ENCODE measurements at places on chromosomes 3 and 15.

GRCh38 chr15:48914717-48915116 lies 36.8 kb downstream of the EID1 start:
- DNase-seq: no peak

DNA sequence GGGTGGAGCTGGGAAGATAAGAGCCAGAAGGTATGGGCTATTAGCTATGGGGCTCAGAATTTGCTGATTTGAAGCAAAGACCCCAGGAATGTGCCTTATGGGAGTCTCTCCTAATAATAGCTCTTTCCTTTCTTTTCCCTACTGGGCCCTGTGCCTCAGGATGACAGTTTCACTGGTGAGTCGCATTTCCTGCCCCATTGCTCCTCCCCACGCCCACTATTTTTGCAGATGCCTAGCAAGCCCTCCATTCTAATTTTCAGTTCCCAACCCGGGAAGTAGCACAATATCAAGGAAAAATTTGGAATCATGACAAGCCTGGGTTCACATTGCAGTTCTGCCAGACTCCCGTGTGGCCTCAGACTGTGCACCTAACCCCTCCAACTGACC lies 583 bp downstream of the IL17RE start:
- no peak for DNase-seq

DNA sequence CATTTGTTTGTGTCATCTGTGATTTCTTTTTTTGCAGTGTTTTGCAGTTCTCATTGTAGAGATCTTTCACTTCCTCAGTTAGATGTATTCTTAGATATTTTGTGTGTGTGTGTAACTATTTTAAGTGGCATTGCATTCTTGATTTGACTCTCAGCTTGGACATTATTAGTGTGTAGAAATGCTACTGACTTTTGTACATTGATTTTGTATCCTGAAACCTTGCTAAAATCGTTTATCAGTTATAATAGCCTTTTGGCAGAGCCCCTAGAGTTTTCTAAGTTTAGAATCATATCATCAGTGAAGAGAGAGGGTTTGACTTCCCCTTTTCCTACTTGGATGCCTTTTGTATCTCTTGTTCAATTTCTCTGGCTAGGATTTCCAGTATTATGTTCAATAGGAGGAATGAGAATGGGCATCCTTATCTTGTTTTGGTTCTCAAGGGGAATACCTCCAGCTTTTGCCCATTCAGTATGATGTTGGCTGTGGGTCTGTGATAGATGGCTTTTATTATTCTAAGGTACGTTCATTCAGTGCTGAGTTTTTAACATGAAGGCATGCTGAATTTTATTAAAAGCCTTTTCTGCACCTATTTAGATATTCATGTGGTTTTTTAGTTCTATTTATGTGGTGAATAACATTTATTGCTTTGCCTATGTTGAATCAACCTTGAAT lies 211.7 kb downstream of the MBNL1 start:
- no peak for DNase-seq

DNA sequence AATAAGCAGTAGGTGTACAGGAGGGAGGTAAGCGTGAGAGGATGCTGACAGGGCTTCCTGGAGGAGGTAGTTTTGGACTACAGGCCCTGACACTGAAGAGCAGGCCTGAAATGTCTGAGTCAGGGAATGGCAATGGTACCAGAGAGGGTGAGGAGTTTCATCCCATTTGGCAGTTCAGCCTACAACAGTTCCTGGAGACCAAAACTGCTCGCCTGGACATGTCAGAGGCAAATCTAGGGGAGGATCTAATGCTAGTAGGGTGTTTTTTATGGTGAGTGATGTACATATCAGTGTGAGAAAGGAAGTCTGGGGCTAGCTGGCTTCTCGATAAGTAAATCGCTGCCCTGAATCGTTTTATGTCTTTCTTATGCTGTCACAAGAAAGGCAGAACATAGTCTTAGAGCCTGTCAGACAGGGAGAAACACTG lies 13.8 kb upstream of the TNFSF10 start:
- no peak for DNase-seq

DNA sequence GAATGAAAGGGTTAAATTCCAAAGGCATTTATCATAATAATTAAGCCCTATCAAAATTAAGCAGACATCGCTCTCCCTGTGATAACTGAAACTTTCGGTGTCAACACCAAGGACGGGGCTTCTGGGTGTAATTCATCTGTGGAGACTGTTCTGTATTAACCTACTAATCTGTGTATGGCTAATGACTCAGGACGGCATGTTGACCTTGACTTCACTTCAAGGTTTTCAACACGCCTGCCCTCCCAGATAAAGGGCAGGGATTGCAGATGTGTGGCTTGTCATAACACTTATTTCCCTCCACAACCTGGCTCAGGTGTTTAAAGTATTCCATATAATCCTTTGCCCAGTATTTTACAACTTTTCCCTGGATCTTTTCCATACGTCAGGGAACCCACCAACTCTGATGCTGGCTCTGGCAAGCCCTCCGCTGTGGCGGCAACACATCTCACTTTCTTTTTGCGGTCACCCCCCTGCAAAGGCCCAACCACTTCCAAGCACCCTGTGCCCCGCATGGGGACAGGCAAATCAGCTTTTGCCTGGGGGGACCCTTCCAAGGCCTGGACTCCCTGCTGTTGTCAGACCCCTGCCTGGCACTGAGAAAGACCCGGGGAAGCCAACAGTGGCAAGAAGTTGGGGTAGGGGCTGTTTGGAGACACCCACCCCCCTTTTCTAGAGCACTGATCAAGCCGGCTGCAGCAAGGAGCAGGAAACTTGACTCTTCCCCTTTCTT lies 93.2 kb upstream of the MEF2A start:
- DNase-seq: no peak

DNA sequence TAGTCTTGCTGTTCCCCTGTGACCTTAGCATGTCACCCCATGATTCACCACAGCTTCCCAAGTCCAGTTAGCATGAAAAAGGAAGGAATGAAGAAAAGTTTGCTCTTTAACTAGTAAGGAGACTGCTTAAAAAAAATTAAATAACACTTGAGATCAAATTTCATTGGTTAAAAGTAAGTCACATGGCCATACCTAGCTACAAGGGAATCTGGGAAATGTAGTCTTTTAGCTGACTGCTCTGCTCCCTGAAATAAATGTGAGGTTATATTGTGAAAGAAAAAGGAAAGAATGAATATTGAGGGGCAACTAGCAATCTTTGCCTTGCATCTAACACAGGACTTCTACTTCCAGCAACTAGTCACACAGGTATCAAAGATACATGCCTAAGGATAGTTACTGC lies 84.7 kb upstream of the LRRN1 start:
- no peak for DNase-seq

DNA sequence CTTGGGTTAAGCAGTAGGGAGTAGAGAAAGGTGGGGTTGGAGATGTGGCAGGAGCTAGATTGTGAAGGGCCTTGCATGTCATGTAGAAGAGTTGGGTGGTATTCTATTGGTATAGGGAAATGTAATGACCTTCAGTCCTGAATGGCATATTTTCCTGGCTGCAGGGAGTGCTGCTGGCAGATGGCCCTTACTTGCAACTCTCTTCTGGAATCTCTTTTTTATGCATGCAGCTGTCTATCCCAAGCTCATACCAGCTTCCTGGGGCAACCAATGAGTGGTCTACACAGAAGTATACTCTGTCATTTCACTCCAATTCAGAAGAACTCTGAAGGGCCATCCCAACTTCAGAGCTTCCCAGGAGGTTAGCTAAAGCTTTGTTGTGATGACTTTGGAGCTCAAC lies 144.7 kb upstream of the ANKRD28 start:
- DNase-seq: no peak

DNA sequence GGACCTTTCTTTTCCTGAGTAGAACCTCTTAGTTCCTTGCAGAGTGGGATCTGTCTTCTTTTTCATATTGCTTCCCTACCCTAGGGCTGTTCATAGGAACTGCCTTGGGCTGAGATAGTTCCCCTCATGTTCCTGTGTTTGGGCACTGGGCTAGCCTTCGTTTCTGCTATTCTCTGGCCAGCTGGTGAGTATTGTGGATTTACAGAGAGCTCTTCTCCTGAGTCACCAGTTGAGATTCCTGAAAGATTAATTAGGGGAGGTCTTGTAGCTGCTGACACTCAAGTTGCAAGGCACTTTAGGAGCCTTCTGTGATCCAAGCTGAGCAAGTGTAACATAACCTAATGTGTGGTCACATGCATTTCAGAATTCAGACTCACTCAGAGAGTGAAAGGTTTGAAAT lies 30.7 kb downstream of the CHD2 start:
- DNase-seq: no peak

- peak; percentile 78 for DNase-seq
Measured at GRCh38 chr3:72041511-72041910, 256.6 kb upstream of the PROK2 start.

DNA sequence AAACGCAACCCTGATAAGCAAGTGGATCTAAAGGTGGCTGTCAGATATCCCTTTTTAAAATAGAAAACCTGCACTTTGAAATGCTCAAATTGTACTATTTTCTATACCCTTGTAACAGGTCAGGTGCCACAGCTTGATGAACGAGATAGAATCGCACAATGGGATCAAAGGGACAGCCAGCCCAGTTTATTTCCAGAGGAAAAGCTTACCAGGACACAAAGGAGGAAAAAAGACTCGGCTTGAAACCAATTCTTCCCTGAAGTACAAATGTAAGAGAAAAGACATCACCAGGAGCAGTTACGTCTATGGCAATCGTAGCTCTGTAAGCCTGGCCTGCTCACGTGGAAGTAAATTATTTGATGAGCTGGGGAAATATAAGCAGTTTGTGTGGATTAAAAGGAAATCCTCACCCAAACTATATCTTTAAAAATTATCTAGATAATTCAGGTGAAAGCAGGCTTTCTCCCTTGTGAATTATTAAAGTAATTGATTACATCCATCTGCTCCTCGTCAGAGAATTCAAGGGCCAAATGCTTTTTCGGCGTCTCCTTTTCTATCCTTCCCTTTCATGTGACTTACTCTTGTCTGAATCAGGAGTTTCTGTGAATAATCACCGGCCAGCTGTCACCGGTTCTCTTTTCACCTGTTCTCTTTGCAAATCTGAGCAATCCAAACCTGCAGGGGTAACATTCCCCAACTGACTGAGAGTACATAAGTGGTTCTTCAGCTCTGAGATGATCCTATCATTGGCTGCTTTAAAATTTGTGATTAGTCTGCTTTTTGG lies 339.2 kb upstream of the ONECUT1 start:
- no peak for DNase-seq

- DNase-seq: no peak
Measured at GRCh38 chr3:72129501-72130094, 344.6 kb upstream of the PROK2 start.

- no peak for DNase-seq
Measured at GRCh38 chr3:44365952-44366351, 27.4 kb downstream of the TCAIM start.

GRCh38 chr15:68045289-68046265 lies 8.5 kb upstream of the PIAS1 start:
- no peak for DNase-seq

DNA sequence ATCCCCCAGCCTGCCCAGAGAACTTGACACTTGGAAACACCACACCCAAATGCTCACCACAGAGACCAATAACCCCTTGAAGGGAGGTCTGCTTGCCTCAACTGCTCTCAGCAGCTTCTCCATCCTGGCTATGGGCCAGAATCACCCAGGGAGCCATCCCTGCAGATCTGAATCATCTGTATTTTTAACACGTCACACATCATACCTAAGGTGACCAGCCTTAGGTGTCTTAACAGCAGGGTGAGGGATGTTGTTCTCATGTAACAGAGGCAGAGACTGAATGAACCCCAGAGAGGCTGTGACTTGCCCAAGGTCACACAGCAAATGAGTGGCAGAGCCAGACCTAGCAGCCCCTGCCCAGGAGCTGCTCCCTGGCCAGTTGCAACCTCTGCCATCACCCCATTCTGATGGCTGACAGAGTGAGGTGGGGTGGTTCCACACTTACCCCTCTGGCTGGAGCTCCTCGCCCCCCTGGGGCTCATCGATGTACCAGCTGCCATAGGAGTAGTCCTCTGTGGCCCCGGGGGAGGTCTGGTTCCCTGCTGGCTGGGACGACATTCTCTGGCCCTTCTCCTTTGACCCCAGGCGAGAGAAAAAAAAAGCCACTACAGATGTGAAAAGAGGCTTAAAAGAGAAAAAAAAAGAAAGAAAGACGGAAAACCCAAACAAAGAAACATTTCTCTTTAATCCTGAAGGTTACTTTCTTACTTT lies 722 bp downstream of the STRA6 start:
- DNase-seq: no peak

GRCh38 chr3:152472672-152472954 lies 203.9 kb downstream of the MBNL1 start:
- no peak for DNase-seq

- no peak for DNase-seq
Measured at GRCh38 chr15:31135523-31135922, 34.0 kb upstream of the TRPM1 start.

- DNase-seq: no peak
Measured at GRCh38 chr3:2156244-2156847, 57.7 kb downstream of the CNTN4 start.

GRCh38 chr3:185959609-185960521 lies 22.1 kb upstream of the TRA2B start:
- DNase-seq: no peak

DNA sequence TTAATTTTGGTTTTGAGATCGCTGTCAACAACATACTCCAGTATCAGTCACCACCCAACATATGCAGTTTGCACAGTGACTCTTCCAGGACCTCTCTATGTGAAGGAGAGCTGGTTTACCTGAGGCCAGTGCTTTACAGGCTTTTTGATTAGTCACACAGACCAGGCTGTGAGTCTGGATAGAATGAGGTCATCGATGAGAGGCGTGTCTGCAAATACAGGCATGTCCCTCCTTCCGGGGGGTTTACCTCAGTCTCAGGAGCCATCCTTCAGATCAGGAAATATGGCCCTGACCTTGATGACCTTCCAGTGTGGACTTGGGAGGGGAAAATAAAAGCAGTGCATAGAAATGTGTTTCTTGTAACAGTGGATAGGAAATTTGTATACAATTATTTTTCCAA lies 46.9 kb downstream of the KBTBD12 start:
- no peak for DNase-seq

GRCh38 chr3:116188231-116188785 lies 257.0 kb downstream of the LSAMP start:
- no peak for DNase-seq

- DNase-seq: no peak
Measured at GRCh38 chr15:57327985-57328471, 48.3 kb upstream of the CGNL1 start.

DNA sequence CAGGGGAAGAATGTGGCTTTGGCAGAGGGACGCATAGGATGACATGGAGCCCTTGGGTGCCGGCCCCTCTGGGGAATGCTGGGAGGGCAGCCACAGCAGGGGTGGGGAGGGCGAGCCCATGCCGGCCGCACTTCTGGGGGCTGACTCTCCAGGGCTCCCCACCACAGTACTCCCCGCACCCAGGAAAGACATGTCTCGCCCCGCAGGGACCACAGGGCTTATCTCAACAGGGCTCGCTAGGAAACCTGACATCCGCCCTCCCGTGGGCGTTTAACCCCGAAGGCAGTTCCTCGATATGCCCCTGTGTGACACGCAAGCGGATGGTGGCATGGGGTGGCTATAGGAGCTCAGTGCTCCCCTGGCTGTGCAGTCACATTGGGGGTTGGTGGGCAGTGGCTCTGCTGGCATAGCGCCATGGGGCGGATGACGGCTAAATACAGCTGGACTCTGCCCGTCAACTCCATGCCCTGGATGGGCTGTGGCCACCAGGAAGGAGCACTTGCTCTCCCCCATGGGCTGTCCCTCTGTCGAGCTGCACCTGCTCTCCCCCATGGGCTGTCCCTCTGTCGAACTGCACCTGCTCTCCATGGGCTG lies 141.4 kb downstream of the ADAMTS17 start:
- no peak for DNase-seq

Data from cerebellar nuclear complex (tissue), 1 donor.